NB4 (cell line): ENCODE measurements at places on chromosomes 11 and 22.

- DNase-seq = peak; percentile 58
Measured at GRCh38 chr11:2149864-2150847, 10.9 kb downstream of the INS start.

DNA sequence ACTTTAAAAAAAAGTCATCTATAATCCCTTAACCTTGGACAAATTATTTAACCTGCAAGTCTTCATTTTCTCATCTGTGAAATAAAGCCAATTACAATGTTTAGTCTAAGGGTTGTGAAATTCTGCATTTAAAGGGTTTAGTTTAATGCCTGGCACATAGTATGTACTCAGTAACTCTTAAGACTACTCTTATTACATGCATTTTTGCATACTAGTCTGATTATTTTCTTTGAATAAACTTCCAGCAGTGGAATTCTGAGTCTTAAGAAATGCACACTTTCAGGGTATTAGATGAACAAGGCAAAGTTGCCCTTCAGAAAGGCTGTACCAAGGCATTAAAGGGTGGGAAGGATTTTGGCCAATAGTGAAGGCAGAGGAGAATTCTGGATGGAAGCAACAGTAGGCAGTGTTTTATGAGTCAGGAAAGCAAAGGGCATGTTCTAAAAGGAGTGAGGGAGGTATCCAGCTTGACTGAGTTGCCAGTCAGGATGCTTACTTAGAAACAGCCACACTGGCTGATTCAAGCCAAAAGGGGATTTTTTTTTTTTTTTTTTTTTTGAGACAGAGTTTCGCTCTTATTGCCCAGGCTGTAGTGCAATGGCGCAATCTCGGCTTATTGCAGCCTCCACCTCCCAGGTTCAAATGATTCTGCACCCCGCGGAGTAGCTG is 50.5 kb downstream of the SWAP70 start:
- DNase-seq = no peak

DNA sequence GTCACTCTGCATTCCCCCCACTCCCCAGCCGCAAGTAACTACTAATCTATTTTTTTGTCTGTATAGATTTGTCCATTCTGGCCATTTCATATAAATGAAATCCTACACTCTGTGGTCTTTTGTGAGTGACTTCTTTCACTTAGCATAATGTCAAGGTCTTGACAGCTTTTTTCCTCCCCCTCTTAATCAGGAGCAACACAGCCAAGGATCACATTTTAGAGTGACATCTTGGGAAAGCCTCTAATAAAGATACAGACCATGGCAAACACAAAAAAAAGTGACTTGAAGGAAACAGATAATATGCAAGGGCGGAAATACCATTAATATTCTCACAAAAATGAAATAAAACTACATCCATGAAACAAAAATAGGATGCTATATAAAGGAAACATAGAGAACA is 43.9 kb downstream of the RAB30 start:
- DNase-seq = no peak

DNA sequence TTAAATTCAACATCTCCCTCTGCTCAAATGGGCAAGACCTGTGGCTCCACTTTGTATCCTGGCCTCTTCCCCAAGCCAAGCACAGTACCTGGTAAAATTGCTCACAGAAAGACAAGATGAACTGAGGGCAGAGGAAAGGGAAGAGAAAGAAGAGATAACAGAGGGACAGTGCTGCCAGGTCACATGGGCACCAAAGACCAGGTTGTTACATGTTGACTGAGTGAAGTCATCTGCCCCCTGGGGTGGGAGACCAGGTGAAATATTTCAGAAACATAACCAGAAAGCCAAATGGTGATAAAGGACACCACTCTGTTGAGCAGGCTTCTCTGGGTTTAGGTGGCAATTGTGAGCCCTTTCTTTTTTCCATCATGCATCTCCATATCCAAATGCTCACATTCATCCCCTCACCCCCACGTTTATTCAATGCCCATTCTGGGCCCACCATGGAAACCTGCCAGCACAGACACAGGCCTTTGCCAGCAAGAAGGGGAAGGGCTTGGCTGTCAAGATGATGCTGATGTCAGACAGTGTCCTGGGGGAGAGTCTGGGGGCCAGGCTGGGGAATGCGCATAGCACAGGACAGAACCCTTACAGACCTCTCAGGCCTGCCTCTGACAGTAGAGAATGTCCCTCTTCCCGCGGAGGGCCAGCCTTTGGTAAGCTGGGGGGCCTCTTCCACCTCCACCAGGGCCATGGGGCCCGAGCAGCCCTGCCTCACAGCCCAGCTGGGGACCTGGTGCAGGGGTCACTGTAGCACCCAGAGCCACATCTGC is 51.6 kb downstream of the DGCR2 start:
- DNase-seq = no peak

GRCh38 chr11:104668797-104669463 is 229.3 kb downstream of the CASP12 start:
- peak; percentile 88 for DNase-seq

- no peak for DNase-seq
Measured at GRCh38 chr11:116636341-116636929, 136.4 kb downstream of the BUD13 start.

GRCh38 chr11:113072237-113072858 is 111.1 kb downstream of the NCAM1 start:
- no peak for DNase-seq

DNA sequence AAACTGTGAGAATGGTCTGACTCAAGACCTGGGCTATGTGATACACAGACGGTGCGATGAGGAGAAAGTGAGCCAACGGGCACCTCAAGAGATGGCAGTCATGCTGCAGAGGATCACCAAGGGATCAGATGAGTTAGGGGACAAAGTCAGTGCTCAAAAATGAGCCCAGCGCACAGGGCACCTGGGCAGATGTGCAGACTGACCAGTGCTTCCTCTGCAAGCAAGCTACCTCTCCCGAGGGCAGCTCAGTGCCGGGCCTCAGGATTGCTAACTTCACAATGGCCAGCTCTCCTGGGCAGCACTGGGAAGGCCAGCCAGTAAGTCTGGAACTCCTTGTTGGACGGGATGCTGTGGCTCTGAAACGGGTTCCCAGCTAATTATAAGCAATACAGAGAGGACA is 15.3 kb downstream of the HDHD5 start:
- no peak for DNase-seq
